Right lobe of liver (tissue), 6 donors: ENCODE measurements at places on chromosomes 6 and 20. TPM values are rescaled to one million over a fixed set of nuclear protein-coding genes. Genes with fewer than 3 reads are reported as not detected.

DNA sequence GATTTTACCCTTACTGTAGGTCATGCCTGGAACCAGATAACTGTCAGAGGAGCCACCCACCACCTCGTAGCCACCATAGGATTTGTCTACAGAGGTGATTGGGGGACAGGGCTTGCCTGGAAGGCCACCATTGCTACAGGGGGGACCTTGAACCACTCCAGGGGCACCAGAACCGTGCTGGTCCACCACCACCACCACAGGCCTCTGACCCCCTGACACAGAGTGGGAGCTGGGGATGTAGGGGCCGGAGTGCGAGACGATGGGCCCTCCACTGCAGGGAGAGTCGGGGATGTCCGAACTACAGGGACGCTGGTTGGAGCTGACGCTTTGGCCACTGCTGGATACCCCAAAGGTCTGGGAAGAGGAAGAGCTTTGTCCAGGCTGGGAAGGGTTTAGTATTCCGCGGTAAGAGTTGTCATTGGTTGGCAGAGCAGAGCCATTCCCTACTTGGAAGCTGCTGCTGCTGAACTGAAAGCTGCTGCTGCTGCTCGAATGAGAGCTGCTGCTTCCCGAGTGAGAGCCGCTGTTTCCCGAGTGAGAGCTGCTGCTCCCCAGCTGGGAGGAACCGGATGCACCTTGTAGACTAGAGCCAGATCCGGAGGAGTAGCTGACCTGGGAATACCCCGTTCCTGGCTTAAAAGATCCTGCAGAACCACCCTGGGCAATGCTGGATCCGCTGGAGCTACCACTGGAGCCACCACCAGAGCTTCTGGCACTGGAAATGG lies 2.2 kb downstream of the PSORS1C1 start:
- DNase-seq = no peak

The OVOL2 gene
- not detected for total RNA-seq

DNA sequence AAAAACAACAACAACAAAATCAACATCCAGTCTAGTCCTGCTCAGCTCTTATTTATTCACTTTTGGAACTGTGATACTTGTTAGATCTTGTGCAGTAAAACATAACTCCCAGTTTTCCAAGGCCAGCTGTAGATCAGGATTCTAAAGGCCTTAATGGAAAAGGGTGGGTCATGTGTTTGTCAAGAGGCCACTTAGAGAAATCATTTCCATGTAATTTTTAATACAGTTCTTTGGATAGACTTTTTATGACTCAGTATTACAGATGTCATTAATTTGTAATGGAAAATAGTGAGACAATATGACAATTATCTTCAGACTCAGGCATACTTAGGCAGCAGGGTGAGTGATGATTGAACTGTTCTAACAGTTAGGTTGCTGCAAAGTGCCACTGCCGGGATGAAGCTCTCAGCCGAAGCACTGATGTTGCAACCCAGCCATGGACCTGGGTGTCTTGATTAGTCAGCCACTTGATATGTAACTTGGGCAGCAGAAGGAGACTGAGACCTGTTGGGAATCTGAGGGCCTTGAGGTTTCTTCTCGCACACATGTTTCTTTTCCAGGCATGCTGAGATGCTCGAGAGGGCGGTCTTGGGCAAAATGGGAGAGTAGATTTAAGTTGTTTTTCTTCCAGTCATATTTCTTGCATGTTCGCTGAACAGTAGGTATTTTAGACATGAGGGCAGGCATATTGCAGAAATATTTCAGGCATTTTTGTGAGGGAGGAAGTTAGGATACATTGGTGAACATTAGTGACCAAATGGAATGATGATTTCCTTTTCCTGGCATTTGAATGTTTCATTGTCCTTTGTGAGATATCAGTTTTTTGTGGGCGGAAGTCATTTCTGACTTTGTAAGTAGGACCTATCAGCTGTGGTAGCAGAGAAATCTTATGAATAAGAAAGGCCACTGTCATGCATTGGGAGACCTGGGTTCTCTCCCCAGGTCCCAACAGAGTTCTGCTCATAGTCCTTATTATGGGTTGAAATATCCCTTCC lies 52.3 kb downstream of the SLX4IP start:
- DNase-seq = no peak

GRCh38 chr6:119215885-119216590 lies 133.5 kb downstream of the MAN1A1 start:
- DNase-seq = no peak

DNA sequence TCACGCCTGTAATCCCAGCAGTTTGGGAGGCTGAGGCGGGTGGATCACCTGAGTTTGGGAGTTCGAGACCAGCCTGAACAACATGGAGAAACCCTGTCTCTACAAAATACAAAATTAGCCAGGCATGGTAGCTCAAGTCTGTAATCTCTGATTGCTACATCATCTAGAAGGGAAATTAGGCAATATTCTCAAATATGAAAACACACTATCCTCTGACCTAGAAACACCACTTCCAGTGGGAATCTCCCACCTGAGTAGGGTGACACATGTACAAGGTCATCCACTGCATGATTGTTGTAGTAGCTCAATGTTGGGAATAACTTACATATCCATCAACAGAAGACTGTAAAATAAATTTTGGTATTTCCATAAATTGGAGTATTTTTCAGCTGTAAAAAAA lies 19.1 kb upstream of the SIRPD start:
- DNase-seq = no peak

- DNase-seq = no peak
These were observed 101.2 kb upstream of the CLVS2 start for GRCh38 chr6:122894791-122895190.

DNA sequence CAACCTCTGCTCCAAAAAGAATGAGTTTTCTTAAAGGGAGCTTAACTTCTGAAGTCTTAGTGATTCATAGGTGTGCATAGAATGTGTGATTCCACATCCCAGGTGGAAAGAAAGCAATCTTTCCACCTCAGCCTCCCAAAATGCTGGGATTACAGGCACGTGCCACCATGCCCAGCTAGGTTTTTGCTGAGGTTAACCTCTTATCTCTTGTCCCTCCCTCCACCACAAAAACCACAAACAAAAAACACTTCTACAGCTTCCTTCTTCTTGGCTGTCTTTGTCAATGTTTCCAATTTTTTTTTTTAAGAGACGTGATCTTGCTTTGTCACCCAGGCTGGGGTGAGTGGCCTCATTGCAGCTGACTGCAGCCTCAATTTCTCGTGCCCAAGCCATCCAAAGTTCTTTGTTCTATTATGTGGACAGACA lies 8.1 kb upstream of the CSE1L start:
- no peak for DNase-seq

The PCK1 gene
- 570 TPM for total RNA-seq

DNA sequence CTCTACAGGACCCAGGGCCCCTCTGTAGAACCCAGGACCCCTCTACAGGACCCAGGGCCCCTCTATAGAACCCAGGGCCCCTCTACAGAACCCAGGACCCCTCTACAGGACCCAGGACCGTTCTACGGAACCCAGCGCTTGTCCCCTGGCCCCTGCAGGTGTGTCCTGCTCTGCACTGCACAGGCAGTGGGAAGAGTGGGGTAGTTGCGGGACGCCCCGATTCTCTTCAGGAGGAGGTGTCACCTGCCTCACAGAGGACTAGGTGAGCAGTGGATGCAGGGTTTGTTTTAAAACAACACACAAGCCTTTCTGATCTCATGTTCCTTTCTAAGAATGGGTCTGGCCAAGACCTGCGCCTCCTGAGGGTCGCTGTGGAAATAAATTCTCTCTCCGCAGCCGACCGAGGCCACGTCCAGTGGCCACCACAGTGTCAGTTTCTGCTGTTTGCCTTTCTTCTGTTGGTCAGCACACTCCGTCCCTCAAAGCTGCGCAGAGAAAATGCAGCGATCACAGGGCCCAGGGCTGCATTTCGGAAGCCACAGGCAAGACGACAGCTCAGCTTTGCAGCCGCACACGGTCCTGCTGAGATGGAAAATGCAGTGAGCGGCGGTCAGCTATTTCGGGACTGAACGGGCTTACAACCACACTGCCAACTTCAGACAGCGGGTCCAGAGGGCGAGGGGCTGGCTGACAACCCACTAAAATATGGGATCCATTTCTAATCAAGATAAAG lies 135.2 kb downstream of the DLL1 start:
- DNase-seq = no peak

DNA sequence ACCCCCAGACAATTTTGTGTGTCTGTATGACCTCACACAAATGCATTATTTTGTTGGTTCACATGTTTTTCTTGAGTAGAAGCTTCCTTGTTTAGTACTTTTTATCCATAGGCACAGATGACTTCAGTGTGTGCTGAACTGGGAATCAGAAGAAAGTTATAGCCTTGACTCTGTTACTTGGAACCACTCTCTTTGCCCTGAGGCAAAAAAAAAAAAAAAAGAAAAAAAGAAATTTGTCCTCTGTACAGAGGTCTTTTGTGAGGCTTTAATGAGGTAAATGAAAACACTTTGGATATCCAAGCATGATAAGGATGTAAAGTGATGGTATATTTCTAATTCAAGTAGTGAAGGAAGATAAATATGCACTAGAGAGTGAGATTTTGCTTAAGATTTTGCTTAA lies 51.9 kb downstream of the TRMT11 start:
- DNase-seq = no peak

DNA sequence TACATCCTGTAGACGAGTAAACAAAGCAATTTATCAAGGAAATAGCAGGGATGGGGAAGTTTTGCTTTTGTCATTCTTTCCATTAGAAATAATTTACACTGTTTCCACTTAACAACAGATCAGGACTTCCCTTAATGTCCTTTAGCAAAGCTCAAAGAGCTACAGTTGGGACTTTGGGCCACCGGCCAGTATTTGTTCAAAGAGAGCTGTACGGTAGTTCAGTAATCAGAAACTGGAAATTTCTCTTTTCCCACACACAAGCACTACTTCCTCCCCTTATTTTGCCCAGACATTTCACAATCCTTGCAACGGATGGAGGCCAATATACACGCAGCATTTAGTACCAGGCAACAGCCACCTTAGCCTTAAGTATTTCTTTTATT lies 12.1 kb upstream of the HINT3 start:
- peak; percentile 91 for DNase-seq

DNA sequence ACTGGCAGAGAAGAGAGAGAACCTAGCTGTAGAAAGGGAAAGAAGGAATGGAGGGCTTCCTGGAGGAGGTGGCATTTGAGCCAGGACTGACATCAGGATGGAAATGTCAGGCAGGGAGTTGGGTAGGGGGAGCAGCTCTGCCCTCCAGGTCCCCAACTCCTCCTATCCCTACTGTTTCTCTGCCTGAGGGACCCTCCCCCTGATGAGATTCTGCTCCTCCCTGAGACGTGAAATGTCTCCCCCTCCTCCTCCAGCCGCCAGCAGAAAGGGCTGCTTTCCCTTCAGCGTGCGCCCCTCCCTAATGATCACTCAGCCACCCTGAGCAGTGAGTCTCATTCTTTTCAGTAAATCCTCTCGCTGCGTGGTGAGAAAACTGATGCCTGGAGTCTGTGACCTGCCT lies 40.6 kb downstream of the HLA-DPB1 start:
- DNase-seq = no peak

The BLTP3A gene
- total RNA-seq = 6.8 TPM

- peak; percentile 65 for DNase-seq
These were observed 19.2 kb downstream of the CAPN11 start for GRCh38 chr6:44177691-44178423.

GRCh38 chr20:11128220-11128718 lies 454.5 kb upstream of the JAG1 start:
- DNase-seq = no peak

The SMLR1 gene
- 10.7 TPM for total RNA-seq

The EYA2 gene
- 0.24 TPM for total RNA-seq

- no peak for DNase-seq
These were observed 182.3 kb downstream of the CDH4 start for GRCh38 chr20:61434341-61434781.

DNA sequence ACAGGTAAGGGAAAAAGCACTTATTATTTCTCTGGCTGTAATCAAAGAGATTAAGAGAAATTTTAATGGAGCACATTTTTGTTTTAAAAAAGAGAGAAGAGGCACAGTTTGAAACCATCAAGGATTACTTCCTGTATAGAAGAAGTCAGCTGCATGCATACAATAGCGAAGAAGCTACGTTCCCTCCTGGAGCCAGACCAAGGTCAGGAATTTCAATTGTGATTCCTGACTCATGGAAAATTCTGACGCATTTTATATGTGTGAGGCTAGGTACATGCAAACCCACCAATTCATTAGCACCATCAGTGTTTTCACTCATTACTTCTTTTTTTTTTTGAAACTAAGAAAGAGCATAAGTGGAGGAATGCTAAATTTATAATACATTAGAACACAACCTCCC lies 232.7 kb upstream of the SGK1 start:
- DNase-seq = no peak

DNA sequence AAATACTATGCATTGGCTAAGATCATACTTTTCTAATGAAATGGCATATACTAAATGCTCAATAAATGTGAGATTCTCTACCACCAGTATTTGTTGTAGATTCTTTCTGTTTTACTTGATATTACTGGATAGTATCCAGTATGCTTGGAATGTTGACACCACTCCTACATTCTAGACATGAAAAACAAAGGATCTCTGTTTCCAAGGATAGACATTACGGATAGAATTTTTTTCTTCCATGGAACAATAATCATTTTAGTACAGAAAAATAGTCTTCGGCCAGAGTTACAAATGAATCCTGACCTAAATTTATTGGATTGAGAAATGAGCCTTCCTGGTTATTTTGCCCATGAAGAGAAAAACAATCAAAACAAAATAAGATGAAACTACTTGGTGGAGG lies 258.2 kb upstream of the NT5E start:
- no peak for DNase-seq

- DNase-seq = no peak
These were observed 333.2 kb upstream of the JARID2 start for GRCh38 chr6:14912706-14913105.

DNA sequence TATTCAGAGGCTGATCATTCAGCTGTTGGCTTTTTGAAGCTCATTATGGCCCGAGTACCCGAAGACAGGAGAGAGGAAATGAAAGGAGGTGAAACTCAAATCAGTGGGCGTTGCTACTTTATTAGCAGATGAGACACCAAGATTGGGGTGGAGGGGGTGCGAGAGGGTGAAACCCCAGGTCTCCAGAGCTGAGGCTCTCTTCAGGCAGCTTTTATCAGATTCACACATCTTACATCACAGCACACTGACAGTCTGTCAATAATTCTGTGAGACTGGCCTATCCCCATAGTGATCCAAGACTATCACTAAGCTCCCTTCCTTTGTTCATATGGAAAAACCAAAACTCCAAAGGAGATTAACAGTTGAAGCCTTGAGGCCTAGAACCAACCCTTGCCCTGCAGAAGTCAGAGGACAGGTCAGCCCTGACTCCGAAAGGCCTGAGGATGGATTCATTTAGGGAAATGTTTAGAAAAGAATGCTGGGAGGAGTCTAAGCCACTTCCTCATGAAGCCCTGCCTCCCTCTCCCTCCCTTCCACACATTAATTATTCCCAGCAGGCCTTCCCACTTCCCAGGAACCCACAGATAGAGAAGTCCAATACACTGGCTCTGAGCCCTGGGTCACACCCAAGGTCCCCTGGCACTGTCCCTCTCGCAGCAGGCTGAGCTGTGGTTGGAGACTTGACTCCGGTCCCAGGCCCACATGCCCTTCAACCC lies 23.2 kb downstream of the TRERF1 start:
- peak; percentile 69 for DNase-seq

The HACE1 gene
- 3.5 TPM for total RNA-seq

The SLC25A27 gene
- total RNA-seq = 21.0 TPM
